ENCODE measurements at places on chromosomes 5 and 9.

DNA sequence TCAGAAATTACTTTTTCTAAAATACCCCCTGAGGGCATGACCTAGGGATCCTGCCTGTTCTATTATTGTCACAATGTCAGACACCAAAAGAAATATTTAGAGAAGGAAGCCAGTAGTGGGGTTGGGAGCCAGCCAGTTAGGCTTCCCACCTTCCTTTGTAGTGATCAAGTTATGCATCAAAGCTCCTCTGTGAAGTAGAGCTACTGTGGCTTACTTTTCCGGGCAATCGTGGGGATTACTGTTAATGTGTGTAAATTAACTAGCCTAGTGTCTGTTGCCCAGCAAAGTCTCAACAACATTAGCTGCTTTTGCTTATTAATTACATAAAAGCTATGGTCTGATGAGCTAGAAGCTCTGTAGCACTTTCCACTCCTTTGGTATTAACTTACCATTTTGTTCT lies 109.0 kb upstream of the PCAT7 start:
- DNase-seq: no peak

GRCh38 chr5:119578937-119579336 lies 50.4 kb upstream of the FAM170A start:
- peak; percentile 14 for DNase-seq

GRCh38 chr5:115977096-115977495 lies 14.8 kb downstream of the LVRN start:
- DNase-seq: no peak

GRCh38 chr9:112325127-112325526 lies 8.3 kb downstream of the PTBP3 start:
- DNase-seq: no peak

- DNase-seq: no peak
Measured at GRCh38 chr5:33035851-33036527, 324.9 kb downstream of the NPR3 start.
